ENCODE measurements at places on chromosomes 1 and 21. TPM values are rescaled to one million over a fixed set of nuclear protein-coding genes. Genes with fewer than 3 reads are reported as not detected.

The NTNG1 gene
- total RNA-seq = not detected

The SPATC1L gene
- total RNA-seq = 7.1 TPM

The AADACL3 gene
- not detected for total RNA-seq

The CD2 gene
- 437 TPM for total RNA-seq

The TMEM61 gene
- total RNA-seq = not detected

The CELA3A gene
- not detected for total RNA-seq

The NPPA gene
- total RNA-seq = not detected

The AIM2 gene
- 14.4 TPM for total RNA-seq

The SLC22A15 gene
- total RNA-seq = 0.25 TPM

The PDE9A gene
- 7.9 TPM for total RNA-seq

The KIF2C gene
- 228 TPM for total RNA-seq

The JAM2 gene
- 3.3 TPM for total RNA-seq

The SETD4 gene
- 21.5 TPM for total RNA-seq

The ARHGAP29 gene
- 0.16 TPM for total RNA-seq

The BRINP2 gene
- not detected for total RNA-seq

The ADCY10 gene
- 0.18 TPM for total RNA-seq

The IL10 gene
- total RNA-seq = 0.29 TPM
